NCI-H510A treated with DMSO at 0.1 percent for 48 hours (cell line): ENCODE measurements at places on chromosomes 3 and 15.

DNA sequence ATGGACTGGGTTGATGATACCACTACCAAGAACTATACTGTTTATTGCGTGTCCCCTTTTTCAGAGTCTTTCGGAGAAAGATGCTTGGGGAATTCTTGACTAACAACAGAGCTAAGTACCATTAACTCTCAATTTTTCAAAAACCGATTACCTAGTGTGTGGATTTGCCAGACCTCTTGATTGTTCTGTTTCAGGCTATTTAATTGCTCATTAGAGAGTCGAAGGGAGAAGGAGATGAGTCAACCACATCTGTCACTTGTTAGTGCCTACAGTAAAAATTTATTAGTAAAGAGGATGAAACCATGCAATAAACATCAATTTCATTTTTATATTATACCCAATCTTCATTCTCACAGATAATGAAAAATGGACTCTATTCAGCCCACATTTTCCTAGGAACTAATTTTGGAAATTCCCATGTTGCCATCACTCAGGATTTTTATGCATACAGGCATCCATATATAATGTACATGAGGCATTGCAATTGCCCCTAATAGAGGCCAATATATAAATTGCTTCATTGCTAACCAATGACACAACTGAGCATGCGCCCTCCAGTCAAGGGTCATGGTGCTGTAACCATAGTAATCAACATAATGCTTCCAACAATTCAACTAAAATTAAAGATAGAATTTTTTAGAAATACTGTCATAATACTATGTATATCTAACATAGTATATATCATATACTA is 541.7 kb downstream of the TBL1XR1 start:
- DNase-seq: no peak

GRCh38 chr3:159669766-159670165 is 318.9 kb upstream of the IL12A start:
- no peak for DNase-seq

DNA sequence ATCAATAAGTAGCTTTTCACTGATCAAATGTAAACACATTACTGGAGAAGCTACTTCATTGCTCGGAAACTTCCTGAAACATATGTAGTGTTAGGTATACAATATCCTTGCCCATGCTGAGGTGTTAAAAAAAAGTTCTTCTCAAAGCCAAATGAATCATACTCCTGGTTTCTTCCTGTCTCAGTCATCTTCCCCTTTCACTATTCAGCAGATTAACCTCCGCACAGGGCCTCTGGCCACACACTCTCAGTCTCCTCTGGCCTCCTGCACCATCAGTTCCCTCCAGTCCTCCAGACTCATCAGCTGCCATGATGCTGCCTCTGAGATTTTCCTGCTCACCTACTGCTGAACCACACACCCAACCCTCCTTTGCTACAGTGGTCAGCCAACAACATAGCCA is 70.5 kb upstream of the BOC start:
- no peak for DNase-seq

DNA sequence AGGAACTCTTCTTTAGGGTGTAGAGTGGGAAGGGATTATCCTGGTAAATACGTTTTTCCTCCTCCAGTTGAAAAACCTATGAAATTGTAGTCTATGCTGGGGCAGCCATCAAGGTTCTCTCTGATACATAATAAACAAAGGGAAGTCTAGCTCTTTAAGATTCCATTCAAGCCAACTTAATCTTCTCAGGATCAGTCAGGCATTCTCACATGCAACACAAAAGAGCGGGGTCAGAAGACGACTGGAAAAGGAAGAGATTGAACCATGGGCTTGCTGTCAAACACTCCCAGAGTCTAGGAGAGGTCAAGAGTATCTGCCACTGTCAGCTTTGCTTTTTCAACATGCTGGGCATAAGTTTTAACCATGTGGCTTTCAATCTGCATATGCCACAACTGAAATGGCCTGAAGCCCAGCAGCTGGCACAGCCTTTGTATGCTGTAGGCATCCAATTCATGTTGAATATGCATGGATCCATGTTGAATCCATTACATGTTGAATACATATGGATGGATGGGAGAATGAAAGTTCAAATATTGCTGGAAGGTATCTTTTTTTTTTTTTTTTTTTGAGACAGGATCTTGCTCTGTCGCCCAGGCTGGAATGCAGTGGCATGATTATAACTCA is 8.5 kb downstream of the TRAT1 start:
- DNase-seq: no peak

GRCh38 chr3:67863869-67864268 is 209.5 kb upstream of the SUCLG2 start:
- DNase-seq: no peak

GRCh38 chr3:61929617-61930016 is 368.2 kb downstream of the PTPRG start:
- DNase-seq: no peak

DNA sequence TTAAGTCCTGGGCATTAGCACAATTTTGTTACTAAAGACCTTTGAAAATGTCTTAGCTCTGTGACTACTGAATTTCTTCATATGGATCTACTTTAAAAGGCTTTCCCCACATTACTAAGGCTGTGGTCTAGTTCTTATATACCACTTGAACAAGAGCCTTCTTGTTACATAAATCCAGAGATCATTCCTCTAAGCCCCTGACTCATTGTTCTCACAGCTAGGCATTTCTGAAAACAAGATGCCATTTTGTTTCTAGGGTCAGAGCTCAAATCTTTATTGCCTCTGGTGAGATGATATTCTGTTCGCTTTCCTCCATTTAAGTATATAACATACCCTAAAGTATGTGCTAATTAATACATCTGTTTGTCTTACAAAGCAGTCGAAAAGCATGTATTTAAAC is 29.8 kb upstream of the LPP start:
- DNase-seq: no peak

GRCh38 chr3:54235998-54236397 is 113.6 kb downstream of the CACNA2D3 start:
- DNase-seq: peak; percentile 20

DNA sequence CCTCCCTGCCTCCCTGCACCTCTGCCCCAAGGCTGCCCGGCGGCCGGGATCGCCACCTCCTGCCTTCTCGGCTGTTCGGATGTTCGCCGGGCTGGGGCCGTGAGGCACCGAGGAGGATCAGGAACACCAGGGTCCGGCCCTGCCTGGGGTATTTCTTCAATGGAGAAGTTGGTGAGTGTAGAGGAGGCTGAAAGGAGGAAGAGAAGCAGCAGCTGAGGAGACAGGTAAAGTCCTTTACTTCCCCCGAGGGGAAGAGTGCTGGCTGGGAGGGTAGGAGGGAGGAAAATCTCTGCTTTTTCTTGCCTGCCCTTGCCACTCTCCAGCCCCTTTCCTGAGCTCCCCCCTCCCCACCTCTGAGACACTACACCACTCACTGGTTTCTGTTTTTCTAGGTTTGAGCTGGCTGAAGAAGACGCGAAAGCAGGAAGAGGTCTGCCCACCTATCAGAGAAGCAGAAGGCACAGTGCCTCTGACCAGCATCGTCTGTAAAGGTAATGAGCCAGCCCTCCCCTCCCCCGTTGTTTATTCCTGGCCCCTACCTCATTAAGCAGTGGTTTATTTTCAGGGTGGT is 519 bp downstream of the ASB7 start:
- no peak for DNase-seq

- no peak for DNase-seq
Measured at GRCh38 chr3:22296601-22297000, 545.6 kb upstream of the ZNF385D start.

GRCh38 chr3:165197481-165197800 is 1.3 kb upstream of the SLITRK3 start:
- DNase-seq: no peak
